Stimulated activated CD8-positive, alpha-beta memory T cell treated with anti-CD3 and anti-CD28 coated beads, Interleukin-12 subunit alpha, Interleukin-12 subunit beta, amount 100 ng/mL, for 1 hour (primary cell): ENCODE measurements at places on chromosomes 12 and 14.

DNA sequence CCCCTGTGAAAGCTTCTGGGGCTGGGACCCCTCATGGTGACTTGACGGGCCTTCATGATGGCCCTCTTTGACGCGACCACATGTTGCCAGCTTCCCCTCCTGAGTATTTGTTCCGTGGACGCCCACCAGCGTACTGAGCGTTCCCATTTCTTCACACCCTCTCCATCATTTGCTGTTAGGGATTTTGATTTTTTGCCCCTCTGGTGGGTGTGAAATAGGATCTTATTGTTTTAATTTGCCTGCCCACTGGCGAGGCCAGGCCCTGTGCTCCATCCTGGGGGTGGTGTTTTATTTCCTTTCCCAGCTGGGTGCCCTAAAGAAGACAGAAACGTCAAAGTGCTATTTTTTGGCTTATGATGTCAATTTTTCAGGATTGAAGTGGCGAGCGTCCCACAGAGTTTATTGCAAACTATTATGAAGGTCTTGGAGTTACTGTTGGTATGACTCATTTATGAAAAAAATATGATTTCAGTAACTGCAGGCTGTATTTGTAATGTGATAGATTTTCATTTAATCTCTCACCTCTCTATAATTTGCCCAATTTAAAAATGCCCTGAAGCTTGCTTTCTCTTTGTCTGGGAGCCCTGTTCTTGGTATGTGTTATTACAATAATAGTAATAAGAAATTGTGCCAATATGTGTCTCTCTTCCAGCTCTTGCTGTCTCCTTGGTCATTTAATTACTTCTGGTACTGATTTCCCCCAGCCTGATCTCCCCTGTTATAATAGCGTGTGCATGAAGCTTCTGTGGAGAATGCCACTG lies 99.6 kb downstream of the SLC25A47 start:
- DNase-seq, result no peak

GRCh38 chr12:115149685-115150378 lies 465.9 kb upstream of the TBX3 start:
- no peak for DNase-seq

DNA sequence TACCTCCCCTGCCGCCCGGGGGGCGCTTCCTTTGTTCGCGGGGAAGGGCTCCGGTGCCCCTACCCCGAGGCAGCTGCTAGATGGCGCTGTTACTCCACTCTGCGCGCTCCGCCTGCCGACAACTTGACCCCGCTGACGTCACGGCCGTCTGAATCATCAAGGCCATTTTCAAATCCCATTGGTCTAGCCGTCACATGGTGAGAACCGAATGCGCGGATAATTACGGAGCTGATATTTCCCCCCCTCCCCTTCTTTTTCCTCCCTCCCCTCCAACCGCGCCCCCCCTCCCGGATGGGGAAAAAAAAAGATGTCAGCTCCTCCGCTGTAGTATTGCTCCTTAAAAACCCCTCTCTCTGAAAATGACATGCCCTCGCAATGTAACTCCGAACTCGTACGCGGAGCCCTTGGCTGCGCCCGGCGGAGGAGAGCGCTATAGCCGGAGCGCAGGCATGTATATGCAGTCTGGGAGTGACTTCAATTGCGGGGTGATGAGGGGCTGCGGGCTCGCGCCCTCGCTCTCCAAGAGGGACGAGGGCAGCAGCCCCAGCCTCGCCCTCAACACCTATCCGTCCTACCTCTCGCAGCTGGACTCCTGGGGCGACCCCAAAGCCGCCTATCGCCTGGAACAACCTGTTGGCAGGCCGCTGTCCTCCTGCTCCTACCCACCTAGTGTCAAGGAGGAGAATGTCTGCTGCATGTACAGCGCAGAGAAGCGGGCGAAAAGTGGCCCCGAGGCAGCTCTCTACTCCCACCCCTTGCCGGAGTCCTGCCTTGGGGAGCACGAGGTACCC lies at the start of gene HOXC10:
TSS of gene HOXC10 (plus strand) at position 246 of the 791 bp plus-strand sequence. CDS start at position 360, 114 bp downstream.
- peak; percentile 69 for DNase-seq

- DNase-seq, result no peak
Measured at GRCh38 chr12:65269603-65270002, 8.9 kb upstream of the MSRB3 start.

DNA sequence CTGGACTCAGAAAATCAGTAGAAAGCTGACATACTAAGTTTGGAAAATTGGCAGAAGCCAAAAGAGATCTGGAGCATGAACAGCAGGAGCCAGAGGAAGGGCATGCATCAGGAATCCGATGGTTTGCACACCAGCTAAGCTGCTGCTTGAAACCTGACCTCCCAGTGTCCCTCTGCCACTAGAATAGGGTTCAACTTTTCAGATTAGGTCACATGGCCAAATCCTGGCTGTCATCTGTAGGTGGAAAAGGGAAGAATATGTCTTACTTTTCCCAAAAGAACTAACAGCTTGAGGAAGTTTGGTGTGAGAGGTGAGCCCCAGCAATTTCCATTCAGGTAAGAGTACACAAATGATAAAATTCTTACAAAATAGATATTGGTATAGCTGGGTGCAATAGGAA lies 732.6 kb downstream of the RERGL start:
- DNase-seq, result no peak

GRCh38 chr14:58129208-58129607 lies 22.8 kb downstream of the ARMH4 start:
- no peak for DNase-seq

DNA sequence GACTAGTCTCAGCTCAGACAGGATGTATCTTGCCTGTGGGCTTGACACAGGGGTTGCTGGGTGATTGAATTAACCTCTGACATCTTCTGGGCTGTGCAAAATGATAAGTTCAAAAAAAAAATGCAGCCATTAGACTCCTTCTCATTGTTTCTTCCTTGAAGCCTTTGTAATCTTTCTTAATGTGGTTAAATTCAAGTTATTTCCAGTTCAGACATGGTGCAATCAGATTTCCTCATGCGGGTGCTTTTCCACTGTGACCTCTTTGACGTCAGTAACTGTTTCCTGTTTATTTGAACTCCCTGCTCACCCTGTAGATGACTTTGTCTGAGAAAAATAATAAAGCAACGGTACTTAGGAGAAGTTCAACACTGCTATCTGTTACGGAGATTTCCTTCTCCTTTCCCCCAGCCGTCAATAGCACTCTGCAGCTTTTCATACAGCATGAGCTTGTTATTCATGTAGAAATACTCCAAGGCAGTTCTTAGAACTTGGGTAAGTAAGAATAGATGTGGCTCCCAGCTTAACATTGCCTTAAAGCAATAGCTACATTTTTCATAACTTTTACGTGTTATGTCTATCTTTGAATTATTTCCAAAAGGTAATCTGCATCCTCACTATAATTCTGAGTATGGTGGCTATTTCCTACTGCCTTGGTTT lies 155.5 kb downstream of the PRKCH start:
- DNase-seq, result peak; percentile 44

GRCh38 chr14:47539031-47539461 lies 136.4 kb downstream of the MDGA2 start:
- no peak for DNase-seq

DNA sequence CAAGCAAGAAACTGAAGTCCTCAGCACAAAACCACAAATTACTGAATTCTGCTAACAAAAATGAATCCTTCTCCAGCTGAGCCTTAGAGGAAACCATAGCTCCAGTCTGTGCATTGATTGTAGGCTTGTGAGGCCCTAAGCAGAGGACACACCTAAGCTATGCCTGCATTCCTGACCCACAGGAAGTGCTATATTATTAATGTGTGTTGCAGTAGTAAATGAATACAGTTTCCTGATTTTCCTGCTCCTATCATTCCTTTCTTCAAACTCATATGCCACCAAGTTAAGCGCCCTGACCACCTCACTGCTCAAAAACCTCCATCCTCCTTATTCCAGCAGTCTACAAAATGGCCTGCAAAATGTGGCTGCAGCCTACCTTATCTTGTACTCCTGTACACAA lies 151.9 kb upstream of the ABCD2 start:
- DNase-seq, result no peak

DNA sequence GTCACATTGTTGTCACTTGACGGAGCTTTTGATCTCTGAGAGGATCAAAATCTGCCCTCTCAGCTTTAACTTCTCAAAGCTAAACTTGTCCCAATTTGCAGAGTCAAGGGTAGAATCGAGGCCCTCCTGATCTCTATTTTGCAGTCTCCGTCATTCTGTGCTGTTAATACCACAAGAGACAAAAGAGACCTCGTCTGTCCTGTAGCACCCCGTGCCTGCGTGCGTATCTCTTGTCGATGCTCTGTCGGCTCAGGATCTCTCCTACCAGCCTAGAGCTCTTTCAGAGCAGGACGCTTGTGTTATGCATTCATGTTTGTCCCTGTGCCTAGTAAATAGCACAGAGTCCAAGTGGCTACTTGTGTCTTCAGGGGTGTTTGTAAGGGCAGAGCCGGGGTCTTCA lies 5.1 kb downstream of the EVL start:
- DNase-seq, result no peak

- no peak for DNase-seq
Measured at GRCh38 chr14:97584528-97584927, 787.3 kb downstream of the VRK1 start.

DNA sequence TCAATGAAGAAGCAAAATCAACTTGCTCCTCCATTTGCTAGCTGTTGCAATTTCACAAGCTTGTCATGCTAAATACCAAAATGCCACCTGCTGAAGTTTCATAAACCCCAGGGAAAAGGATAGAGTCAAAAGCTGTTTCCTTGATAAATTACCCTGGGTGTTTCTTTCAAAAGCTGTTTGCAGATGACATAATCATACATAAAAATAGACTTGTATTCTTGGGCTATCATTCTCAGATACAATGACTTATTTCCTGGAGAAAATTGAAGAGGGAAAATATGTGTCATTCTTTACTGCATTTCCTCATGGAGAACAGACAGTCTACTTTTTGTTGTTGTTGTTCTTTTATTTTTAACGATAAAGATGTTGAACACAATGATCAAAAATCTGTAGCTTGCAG lies 119.2 kb downstream of the GALC start:
- no peak for DNase-seq

DNA sequence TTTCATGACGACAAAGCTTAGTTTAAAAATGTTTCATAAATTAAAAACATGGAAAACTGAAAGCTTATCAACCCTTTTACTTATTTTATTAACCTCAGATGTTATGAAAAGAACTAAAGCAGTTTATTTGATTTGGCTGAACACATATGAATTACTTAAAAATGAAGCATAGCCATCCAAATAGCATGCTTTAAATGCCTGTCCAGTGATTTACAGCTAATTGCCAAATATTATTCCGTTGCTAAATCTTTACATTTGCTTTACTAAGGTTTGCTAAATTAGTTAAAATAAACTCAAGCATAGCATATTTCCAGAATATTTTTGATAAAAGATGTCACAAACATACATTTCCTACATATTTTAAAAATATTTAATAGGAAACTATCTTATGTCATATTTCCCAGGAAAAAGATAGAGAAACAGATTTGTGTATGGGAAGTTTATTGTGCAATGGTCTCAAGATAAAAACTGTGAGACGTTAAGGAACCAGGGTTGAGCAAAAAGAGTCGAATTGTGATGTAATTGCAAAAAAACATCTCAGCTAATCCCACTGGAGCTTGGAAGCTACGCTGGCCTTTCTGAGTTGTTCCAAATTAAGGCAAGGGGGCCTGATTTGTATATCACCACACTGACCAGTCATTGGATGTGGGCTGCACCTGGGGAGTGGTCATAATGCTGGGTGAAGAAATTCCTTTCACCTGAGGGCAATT lies 25.8 kb downstream of the GPR135 start:
- no peak for DNase-seq

- DNase-seq, result no peak
Measured at GRCh38 chr12:57848208-57848607, 1.7 kb upstream of the CTDSP2 start.

- no peak for DNase-seq
Measured at GRCh38 chr12:46147144-46147543, 121.7 kb downstream of the SLC38A1 start.

DNA sequence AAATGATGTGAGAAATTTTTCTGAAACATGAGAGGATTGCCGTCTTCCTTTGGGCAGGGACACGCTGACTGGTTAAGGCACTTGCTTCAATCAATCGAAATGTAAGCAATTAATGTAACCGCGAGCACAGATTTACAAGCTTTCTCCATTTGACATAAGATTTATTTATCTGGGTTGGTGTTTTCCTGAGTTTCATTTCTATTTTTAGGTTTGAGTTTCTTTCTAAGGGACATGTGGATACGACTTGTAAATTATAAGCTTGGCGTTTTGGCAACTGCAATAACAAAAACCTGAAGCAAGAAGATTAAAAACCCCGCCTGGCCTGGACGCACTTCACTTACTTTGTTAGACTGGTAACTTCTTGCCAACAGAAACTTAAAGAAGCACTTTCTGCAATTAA lies 20.3 kb upstream of the SINHCAF start:
- no peak for DNase-seq

GRCh38 chr12:49366096-49366651 lies 1.1 kb upstream of the SPATS2 start:
- no peak for DNase-seq

DNA sequence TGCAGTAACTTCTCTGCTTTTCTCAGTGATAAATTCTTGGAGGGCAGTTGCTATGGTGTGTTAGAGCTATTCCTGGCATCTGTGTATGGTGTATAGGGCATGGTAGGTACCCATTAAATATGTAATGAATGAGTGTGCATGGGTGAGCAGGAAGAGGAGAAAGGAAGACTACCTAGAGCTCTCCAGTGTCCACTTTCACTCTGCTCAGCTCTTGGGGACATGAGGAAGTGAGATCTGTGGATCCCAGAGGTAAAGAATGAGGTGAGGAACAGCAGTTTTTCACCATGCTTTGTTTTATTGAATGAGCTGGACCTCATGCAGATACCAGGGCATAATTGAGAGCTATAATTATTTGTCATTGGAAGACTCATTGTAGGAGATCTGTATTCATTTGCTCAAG lies 444.8 kb upstream of the RGS6 start:
- no peak for DNase-seq

GRCh38 chr14:101830271-101830670 lies 68.8 kb downstream of the PPP2R5C start:
- DNase-seq, result no peak

DNA sequence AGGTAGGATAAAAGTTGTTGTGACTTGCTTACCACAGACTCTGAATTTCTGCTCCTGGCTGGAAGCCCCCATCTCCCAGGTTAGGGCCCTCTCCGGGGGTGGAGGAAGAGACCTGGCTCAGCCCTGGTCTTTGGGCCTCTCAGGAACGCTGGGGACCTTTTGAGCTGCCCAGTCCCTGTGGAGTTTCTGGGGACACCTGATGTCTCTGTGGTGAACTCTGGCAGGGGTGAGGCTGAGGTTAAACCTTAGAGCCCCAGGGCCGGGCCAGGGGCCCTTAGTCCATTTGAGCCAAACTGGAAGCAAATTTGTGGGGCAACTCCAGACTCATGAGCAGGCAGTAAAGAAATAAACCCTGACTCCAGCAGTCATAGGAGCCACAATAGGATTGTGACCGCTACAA lies 112.1 kb downstream of the ADGRD1 start:
- DNase-seq, result no peak
